ENCODE measurements at places on chromosomes 3 and 15.

- DNase-seq: no peak
These were observed 8.4 kb upstream of the ISL2 start for GRCh38 chr15:76328106-76328696.

DNA sequence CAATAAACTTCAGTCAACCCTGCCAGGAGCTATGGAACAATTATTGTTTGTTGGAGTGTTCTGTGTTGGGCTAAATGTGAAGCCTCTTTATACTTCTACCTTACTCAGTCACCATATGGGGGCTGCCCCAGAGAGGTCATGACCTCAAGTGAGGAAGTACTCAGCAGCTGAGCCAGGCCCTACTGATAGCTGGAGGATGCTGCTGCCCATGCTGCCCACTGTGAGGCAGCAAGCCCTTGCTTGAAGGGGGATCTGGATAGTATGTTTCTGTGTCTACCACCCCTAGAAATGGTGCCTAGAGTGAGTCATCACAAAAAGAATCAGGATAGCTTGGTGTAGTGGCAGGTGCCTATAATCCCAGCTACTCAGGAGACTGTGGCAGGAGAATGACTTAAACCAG, 4.5 kb upstream of the RPL24 start:
- DNase-seq: no peak

DNA sequence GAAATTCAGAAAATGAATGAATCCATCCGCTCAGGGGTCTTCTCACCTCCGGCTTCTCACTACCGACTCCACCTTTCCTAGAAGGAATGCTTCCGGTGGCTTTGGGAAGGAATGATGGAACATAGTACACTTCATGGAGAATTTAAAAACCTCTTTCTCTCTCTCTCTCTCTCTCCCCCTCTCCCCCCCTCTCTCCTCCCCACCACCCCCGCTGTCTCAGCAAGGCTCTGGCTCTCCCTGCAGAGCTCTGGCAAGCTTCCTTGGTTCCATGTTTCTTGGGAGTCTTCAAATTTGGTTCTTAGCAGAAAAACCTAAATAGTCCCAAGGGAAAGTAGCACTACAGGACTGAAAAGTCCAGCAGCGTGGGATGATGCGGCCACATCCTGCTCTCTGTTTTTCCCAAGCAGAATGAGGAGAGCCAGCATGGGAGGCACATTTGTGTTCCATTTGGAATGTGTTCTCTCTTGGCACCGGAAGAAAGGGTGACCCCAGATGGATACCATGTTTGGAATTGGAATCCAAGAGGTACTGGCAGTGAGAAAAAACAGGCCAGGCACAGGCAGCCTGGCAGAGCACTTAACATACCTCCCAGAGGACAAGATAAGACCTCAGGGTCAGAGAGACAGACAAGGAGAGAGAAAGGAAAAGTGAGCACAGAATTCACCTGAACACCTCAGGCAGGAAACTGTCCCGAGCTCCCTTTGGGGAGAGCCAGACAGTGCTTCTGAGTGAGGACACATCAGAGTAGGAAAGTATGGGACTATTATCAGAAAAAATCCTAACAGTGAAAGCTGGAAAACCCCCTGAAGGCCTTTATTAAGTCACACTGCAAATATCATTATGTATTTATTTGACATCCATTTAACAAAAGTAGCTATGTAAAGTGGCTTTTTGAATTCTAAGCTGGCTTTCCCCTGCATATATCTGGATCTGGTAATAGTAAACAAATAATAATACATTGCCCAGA, at the start of gene POPDC2:
Gene POPDC2, minus strand, starts transcription at position 116 of the 967 bp plus-strand sequence. CDS start 166 bp downstream, outside the sequence.
- DNase-seq: no peak

DNA sequence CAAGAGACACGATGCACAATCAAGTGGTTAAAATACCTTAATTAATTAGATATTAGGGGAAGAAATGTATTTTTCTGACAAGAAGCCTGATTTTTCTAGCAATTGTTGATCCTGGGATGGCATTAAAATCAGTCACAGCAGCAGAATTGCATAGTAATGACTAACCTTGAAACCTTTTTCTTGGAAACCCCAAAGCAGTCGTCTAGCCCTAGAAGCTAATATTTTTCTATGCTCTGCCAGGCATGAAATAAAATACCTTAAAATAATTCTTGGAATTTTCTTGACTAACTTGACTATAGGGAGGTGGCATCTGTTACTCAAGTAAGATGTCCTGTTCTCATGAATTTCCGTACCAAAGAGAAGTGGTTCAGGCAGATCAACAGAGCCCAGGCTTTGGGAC, 204.1 kb downstream of the THRB start:
- DNase-seq: peak; percentile 42

- peak; percentile 1 for DNase-seq
These were observed 240.5 kb downstream of the SOX2 start for GRCh38 chr3:181952221-181952620.

- no peak for DNase-seq
These were observed 62.7 kb downstream of the TFDP2 start for GRCh38 chr3:142086581-142087090.

GRCh38 chr3:130604806-130605205, 87.8 kb downstream of the COL6A6 start:
- DNase-seq: no peak

GRCh38 chr15:89370120-89370977, 35.7 kb upstream of the POLG start:
- no peak for DNase-seq

DNA sequence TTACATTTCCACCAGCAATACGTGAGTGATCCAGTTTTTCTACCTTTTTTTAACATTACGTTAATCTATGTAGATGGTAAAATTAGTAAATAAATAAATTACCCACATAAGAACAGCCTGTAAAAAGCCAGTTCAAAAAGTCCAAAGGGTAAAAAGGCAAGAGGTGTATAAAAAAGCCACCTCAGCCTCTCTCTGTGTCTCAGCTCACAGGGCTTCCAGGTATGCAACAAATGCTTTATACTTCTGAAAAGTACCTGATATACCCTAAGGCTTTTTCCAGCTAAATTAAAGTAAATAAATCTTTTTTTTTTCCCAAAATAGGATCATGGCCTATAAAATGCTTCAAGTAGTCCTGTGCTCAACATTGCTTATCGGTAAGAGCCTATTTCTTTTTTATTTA, at the start of gene C3orf85:
Gene C3orf85, plus strand, starts transcription at position 197 of the 400 bp plus-strand sequence. Its CDS starts 129 bp downstream, at position 326.
- DNase-seq: no peak

- no peak for DNase-seq
These were observed 204.5 kb upstream of the ST8SIA2 start for GRCh38 chr15:92189166-92189565.

DNA sequence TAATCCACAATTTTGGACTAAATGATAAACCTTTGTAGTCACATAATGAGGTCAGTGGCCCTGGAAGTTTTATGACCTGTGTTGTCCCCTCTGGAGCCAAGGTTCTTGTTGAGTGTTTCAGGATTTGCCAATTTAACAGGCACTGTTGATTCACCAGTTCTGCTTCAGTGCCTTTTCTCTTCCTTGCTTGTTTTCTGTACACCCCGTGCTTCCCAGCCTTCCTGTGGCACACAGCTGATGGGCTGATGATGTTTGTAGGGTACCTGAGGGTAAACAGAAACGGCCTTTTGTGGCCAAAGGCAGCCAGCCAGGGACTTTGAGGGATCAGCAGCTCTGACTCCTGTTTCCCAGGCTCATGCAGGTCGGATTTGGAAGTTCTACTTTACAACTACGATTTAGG, 13.3 kb downstream of the GYG1 start:
- DNase-seq: peak; percentile 98

GRCh38 chr3:188889054-188889491, 282.7 kb upstream of the TPRG1 start:
- no peak for DNase-seq

GRCh38 chr3:37891227-37891626, 29.5 kb downstream of the CTDSPL start:
- no peak for DNase-seq

GRCh38 chr3:54731732-54732445, 196.0 kb downstream of the LRTM1 start:
- no peak for DNase-seq

DNA sequence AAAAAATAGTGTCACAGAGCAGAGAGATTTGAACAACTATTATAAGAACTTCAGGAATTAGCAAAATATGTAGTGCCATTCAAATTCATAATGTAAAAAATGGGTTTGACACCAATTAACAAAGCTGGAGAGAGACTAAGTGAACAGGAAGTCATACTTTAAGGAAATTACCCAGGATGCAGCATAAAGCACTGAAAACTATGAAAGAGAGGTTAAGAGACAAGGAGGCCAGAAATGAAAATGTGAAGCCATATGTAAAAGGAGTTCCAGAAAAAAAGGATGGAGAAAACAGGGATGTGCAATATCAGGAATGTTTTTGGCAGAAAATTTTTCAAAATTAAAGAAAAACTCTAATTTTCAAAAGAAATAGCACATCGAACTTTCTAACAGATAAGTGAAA, 57.6 kb downstream of the SLCO2A1 start:
- no peak for DNase-seq

DNA sequence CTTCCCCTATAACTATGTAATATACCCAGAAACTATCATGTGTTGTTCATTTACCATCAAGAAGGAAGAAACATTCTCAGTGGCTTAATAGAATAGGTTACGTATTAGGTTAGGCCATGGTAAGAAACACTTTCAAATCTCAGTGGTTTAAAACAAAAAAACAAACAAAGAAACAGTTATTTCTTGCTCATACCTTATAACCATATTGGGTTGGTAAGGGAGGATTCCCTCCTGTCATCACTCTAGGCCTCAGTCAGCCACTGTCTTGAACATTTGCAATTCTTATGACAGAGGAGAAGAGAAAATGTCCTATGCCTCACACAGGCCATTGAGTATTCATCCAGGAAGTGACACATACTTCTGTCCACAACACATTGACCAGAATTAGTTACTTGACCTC, 727.7 kb upstream of the NECTIN3 start:
- no peak for DNase-seq

- no peak for DNase-seq
These were observed 34.2 kb upstream of the RSL24D1 start for GRCh38 chr15:55230953-55231352.

- peak; percentile 78 for DNase-seq
These were observed 829 bp upstream of the SKIL start for GRCh38 chr3:170356596-170357175.

DNA sequence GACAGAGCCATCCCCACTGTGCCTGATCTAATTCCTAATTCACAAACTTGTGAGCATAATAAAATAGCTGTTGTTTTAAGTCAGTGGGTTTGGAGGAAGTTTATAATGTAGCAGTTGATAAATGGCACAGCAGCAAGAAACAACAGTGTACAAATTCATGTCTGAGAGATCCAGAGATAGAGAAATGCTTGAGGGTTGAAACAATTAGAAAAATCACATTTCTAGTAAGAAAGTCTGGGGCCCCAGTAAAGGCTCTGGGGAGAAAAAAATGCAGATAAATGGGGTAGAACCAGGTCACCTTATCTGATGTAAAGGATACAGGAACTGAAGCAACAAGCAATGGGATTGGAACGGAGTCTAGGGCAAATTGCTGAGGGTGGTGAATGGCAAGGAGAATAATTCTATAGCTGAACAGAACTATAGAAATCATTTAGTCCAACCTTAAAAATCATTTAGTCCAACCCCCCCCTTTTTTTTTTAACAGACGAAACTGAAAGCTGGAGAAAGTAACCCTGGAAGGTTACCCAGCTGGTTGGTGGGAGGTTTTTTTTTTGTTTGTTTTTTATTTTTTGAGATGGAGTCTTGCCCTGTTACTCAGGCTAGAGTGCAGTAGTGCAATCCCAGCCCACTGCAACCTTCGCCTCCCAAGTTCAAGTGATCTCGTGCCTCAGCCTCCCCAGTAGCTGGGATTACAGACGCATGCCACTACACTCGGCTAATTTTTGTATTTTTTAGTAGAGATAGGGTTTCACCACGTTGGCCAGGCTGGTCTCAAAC, 14.3 kb upstream of the SHQ1 start:
- no peak for DNase-seq

DNA sequence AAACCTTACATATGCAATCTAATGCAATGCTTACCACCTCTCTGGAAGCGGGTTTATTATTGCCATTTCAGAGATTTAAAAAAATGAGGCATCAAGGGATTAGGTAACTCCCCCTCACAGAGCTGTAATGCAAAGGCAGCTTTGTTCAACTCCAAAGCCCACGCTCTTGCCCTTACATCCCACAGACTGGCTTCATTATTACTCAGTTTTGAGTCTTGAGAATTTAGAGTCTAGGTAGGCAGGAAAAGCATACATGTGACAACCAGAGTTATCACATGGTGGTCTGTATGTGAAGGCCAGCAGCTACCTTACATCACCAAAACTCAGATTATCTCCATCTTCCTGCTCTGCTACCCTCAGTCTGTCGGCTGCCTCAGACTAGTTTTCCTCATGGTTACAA, 326.9 kb downstream of the UACA start:
- no peak for DNase-seq

- no peak for DNase-seq
These were observed 1.4 kb downstream of the B4GALT4 start for GRCh38 chr3:119239206-119239820.

GRCh38 chr3:17290894-17291293, 406.1 kb downstream of the PLCL2 start:
- peak; percentile 9 for DNase-seq

DNA sequence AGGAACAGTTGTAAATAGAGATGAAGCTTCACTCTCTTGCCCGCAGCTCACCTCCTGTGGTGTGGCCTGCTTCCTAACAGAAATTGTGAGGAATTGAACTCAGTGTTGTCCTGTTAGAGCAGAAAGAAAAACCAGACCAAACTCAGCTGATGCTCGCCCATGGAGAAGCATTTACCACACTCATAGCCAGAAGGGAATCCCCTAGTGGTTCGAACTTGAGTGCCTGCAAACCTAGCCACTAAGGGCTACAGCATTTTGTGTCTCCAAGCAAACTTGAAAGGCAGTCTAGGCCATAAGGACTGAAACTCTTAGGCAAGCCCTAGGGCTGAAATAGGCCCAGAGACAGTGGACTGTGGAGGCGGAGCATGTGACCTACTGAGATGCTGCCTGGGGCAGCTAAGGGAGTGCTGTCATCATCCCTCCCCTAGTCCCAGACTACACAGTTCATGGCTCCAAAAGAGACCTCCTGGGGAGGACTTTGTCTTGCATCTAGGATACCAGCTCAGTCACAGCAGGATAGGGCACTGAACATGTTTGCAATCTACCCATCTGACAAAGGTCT, 44.5 kb upstream of the MCTP2 start:
- no peak for DNase-seq

DNA sequence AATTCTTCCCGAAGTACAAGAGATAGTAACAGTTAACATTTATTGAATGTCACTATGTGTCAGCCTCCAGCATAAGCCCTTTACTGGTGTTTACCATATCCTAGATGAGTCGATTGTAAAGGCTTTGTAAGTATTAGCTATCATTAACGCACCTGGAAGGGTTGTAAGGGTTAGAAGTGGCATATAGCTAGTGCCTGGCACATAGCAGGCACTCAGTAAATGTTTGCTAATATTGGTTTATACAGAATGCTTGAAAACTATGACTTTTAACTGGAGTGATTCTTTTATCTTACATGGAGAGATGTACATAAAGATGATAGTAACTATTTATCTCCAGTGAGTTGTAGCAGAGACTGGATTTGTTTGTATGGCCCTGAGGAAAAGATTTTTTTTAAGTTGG, 46.3 kb upstream of the ATP11B start:
- DNase-seq: no peak

- no peak for DNase-seq
These were observed 24.2 kb upstream of the CD96 start for GRCh38 chr3:111517801-111518200.

DNA sequence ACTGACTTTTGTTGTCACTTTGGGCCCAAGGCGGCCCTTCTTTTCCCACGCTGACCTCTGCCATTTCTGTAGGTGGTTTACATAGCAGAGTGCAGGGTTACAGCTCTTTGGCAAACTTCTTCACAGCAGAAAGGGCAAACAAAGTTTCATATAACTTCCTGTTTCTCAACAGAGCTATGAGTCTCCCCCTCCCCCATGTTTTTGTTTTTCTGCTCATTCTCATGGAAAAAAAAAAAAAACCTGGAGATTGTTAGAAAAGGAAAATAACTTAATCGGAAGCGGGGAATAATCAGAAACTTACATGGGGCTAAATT, 342.0 kb upstream of the NR2F2 start:
- DNase-seq: peak; percentile 68

Data from iris pigment epithelial cell (primary cell).